ENCODE measurements at places on chromosomes 16 and 17.

GRCh38 chr17:32298721-32299579 lies 33.3 kb downstream of the RHBDL3 start:
- DNase-seq: peak; percentile 35

DNA sequence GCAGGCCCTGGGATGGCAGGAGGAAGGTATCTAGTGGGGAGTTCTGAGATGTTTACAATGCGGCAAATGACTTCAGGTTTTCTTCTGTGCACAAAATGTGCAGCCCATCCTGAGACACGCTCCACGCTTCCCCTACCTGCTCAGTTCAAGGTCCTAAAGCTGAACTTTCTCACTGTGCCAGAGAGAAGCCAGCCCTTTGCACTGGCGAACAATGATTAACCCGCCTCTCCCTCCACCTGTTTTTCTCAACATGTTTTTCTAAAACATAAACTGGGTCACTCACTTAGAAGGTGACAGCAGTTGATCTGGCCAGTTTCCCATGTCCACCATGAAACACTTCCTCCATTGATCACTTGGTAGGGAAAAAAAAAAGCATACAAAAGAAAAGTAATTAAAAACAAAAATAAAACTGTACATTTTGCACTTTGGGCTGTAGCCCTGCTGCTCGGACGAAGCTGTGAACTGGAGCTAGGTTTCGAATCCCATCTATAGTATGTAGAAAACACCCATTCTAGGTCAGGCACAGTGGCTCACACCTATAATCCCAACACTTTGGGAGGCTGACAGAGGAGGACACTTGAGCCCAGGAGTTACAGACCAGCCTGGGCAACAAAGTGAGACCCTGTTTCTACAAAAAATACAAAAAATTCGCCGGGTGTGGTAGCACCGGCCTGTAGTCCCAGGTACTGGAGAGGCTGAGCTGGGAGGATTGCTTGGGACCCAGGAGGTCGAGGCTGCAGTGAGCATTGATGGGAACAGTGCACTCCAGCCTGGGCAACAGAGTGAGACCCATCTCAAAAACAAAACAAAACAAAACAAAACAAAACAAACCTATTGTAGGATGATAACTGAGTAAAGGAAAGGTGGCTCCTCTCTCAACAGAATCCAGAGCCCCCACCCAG lies 6.1 kb upstream of the G6PC1 start:
- DNase-seq: no peak

- DNase-seq: no peak
Observed at GRCh38 chr16:77784441-77785372, 3.7 kb upstream of the VAT1L start.

GRCh38 chr17:19876529-19877161 lies 8.9 kb upstream of the ULK2 start:
- no peak for DNase-seq

DNA sequence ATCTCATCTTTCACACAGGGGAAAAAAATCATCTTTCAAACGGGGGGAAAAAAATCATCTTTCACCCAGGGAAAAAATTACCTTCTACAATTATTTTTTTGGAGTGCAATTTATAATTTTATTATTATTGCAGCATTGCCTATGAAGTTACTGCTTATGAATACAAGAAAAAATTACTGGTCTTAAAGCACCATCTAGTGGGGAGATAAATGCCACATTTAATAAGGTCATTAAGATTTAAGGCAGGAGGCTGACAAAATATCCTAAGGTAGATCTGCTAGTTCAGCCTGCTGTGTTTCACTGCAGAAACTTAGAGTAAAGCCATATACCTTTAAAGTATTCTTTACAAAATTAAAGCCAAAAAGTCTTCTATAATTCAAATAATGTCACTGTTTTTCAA lies 13.7 kb downstream of the SHCBP1 start:
- no peak for DNase-seq

DNA sequence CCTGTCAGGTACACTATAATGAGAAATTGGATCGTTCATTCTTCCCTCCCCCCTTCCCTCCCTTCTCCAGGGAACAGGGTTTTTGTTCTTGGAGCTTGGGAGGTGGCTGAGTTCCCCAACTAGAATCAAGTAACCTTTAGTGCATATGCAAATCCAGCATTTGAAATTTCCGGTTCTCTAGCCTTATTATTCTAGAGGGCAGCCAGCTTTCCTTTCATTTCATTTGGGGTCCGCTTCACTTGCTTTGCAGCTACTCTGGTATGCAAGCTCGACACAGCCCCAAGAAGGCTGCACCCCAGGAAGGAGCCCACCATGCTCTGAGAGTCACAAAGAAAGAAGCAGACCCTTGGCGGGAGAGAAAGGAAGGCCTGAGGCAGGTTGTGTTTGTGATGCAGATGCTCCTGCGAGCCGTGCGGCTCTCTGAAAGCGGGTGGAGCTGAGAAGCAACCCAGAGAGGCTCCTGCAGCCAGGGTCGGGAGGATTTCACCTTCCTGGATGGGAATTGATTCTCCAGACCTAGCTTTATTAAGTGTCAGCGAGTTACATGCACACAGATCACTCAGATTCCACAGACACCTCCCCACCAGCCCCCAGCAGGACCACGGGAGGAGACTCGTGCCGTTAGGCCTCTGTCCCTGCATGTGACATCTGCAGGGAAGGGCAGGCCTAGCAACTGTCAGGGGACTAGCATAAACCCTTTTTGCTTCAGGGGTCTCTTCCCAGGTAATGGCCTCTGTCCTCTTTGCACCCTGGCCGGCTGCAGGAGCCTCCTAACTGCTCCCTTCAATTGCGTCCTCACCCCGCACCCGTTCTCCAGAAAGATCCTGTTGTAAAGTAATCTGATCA lies 34.5 kb downstream of the PMM2 start:
- DNase-seq: no peak

- peak; percentile 23 for DNase-seq
Observed at GRCh38 chr17:42618442-42619150, 9.1 kb downstream of the TUBG1 start.

DNA sequence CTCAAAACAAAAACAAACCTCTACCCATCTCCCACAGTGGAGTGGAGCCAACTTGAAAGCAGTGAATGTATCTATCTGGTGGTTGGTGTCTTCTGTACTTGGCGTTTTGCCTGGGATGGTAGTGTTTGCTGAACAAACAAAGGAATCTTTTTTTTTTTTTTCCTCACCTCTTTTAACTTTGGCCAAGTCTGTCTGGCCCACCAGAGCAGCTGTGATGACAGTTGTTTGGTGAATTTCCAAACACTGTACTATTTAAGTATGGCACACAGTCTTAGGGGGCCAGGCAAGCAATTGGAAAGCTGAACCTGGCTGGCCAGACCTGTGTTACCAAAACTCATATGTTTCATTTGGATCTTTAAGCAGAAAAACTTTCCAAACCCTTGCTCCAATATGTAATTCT lies 101.8 kb upstream of the CDH13 start:
- no peak for DNase-seq

- DNase-seq: no peak
Observed at GRCh38 chr17:66737524-66737923, 97.4 kb upstream of the CACNG5 start.

GRCh38 chr17:17362540-17362930 lies 59.4 kb downstream of the NT5M start:
- no peak for DNase-seq

DNA sequence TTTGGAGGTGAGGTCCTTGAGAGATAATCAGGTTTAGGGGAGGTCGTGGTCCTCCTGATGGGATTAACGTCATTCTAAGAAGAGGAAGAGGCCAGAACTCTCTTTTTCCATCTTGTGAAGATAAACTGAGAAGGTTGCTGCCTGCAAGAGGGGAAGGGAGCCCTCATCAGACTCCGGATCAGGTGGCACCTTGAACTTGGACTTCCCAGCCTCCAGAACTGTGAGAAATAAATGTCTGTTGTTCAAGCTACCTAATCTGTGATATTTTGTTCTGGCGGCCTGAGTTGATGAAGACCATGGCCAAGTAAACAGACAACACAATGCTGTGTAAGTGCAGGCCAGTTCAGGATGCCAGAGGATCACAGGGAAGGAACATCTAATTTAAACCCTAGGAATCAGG lies 10.9 kb upstream of the PRKCB start:
- DNase-seq: no peak

- DNase-seq: no peak
Observed at GRCh38 chr16:72072514-72073342, 9.7 kb downstream of the HPR start.

- DNase-seq: no peak
Observed at GRCh38 chr17:74960570-74961342, 11.8 kb downstream of the HID1 start.

- DNase-seq: no peak
Observed at GRCh38 chr16:6684076-6684673, 648.5 kb upstream of the RBFOX1 start.

DNA sequence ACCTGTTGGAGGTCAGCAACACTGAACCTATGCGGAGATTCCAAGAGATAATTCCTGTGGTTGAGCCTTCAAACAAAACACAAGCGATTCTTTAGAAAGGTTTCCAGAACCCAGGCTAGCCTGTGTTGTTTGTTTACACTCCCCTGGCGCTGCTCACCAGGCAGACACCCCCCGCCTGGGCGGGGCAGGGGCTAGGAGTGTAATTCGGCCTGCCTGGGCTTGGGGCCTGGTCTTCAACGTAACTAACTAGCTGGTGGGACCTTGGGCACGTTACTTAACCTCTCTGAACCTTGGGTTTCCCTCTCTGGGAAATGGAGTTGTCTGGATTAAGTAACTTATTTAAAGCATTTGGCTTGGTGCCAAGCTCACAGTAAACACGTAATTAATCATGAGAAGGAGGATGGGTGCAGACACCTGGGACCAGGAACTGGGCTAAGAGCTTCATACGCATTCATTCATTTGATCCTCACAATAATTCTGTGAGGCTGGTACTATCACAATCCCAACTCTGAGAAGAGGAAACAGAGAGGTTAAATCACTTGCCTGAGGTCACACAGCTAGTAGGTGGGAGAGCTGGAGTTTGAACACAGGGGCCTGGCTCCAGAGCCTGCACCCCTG lies 7.6 kb upstream of the ARHGAP27 start:
- DNase-seq: no peak

DNA sequence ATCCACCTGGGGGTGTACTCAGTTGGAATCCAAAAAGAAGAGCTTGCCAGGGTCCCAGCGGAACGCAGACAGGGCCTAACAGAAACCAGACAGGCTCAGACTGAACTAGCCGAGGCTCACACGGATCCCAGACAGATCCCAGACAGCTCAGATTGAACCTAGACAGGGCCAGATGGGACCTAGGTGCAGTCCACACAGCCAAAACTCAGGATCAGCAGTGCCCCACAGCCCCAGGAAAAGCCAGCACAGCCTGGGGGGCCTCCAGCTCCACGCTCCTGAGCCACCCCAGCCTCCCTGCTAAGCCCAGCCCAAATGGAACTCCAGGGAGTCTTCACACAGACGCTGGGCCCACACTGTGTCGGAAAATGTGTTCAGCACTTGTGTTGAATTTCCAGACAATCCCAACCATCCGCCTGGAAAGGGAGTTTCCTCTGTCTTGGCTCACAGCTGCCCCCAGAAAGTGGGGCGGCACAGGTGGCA lies 7.5 kb downstream of the STX1B start:
- no peak for DNase-seq

- DNase-seq: no peak
Observed at GRCh38 chr16:14345512-14346115, 274.5 kb downstream of the MRTFB start.

DNA sequence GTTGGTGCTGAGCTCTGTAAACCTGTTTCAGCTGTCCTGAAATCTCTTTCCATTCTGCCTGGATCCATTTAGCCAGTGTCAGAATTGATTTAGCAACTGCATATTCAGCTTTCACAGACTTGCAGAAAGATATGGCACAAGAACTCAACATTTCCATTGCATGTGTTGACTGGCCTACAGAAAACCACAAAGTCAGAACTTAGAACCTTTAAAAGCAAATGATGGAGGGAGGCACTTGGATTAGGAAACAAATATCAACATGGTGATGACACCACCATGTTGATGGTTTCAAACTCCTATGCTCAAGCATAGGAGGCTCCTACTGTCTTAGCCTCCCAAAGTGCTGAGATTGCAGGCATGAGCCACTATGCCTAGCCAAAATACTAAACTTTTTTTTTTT lies 52.3 kb upstream of the ARL6IP1 start:
- no peak for DNase-seq

- DNase-seq: no peak
Observed at GRCh38 chr17:70298929-70299531, 129.7 kb downstream of the KCNJ2 start.

- peak; percentile 0 for DNase-seq
Observed at GRCh38 chr17:10646392-10646990, 10.6 kb downstream of the MYH3 start.

GRCh38 chr17:850851-851763 lies 69.0 kb downstream of the MRM3 start:
- DNase-seq: no peak

GRCh38 chr16:49681217-49681883 lies 174.6 kb downstream of the ZNF423 start:
- DNase-seq: no peak

DNA sequence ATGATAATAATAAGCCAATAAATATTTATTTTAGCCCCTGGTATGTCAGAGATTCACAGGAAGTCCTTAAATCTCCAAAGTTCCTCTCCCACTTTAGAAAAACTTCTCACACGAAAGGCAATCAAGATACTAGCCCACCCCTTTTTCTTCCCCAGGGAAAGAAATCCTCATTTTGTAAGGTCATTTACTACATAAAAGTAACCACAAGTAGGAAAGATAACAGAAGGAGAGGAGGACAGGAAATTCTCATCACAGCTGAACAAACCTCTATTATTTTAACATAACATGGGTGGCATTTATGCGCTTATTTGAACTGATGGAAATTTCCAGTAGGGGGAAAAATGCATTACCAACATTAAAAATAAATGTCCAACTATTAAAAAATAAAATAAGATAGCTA lies 3.4 kb downstream of the FAM222B start:
- DNase-seq: no peak

DNA sequence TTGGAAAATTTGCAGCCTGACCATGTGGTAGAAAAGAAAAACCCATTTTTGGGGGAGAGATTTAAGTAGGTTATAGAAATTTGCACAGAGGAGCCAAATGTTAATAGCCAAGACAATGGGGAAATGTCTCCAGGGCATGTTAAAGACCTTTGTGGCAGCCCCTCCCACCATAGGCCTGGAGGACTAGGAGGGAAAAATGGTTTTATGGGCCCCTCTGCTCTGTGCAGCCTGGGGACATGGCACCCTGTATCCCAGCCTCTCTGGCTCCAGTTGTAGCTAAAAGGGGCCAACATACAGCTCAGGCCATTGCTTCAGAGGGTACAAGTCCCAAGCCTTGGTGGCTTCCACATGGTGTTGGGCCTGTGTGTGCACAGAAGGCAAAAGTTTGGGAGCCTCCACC lies 245.9 kb upstream of the AXIN2 start:
- DNase-seq: no peak

GRCh38 chr16:23378256-23378655 lies 74.7 kb downstream of the COG7 start:
- no peak for DNase-seq

DNA sequence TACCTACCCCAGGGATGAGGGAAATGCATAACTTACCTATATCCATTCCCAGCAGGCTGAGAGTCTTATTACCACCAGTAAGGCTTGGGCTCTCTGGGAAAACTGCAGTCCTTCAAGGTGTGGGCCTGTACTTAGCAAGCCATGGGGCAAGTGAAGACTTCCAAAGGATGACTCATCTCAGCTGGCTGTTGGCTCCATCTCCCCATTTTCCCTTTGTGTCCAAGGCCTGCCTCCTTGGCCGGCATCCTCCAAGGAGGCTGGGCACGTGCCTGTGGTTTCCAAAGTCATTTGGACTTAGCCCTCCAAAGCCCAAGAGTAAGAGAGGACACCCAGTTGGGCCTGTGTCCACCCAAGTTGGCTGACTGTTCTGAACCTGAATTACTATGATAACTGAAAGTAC lies 89.8 kb downstream of the TMEM100 start:
- no peak for DNase-seq

Measured in NCI-H187 treated with DMSO at 0.1 percent for 48 hours (cell line).